COLO829 (cell line): ENCODE measurements at places on chromosomes 16 and 17.

DNA sequence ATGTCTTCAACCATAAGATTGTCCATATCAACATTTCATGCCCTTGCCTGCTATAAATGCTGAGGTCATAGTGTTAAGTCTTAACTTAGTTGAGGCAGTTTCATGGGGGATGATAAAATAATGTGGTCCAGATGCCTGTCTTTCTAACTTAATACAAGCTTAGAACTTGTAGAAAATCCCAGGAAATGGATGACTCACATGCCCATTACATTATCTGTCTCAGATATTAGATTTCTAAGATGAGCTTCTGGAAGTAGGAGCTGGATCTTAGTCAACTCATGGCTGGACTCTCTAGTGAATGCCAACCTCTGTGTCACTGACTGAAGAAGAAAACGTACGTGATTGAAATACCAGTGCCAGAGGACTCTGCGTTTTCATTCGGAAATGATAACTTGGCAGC is 797.5 kb upstream of the EEF2KMT start:
- no peak for DNase-seq

DNA sequence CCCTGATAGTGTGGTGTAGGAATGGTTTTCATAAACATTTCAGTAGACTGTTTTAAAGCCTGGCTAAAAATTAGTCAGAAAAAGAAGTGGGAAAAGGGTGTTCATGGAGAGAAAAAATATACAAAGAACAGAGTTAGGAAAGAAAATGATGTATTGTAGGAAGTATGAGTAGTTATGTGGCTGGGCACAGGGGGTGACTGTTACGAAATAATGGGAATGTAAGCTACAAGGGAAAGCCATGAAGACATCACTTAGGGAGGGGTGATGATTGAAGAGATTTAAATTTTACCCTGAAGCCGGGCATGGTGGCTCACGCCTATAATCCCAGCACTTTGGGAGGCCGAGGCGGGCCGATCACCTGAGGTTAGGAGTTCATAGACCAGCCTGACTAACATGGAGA is 55.3 kb downstream of the NUP88 start:
- DNase-seq = no peak

DNA sequence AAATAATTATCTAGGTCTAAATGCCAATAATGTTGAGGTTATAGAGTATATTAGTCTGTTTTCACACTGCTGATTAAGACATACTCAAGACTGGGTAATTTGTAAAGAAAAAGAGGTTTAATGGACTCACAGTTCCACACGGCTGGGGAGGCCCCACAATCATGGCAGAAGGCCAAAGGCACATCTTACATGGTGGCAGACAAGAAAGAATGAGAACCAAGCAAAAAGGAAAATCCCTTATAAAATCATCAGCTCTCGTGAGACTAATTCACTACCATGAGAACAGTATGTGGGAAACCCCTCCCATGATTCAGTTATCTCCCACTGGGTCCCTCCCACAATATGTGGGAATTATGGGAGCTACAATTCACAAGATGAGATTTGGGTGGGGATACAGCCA is 2.9 kb upstream of the KATNB1 start:
- DNase-seq = no peak

DNA sequence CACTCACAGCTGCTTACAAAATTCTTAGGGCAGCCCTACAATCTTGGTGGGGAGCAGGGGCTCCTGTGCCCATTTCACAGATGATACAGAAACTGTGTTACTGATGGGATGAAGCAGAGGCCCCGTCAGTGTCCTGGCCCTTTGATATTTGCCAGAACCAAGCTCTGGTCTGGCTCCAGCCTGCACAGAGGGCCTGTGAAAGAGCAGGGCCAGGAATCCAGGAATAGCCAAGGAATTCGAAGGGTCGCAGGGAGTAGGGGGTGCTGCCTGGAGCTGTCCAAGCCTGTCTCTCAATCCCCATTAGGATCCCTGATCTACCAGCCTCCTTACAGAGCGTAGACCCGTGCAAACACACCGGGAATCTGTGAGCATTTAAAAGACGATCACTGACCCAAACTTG is 86.3 kb upstream of the RCVRN start:
- no peak for DNase-seq

DNA sequence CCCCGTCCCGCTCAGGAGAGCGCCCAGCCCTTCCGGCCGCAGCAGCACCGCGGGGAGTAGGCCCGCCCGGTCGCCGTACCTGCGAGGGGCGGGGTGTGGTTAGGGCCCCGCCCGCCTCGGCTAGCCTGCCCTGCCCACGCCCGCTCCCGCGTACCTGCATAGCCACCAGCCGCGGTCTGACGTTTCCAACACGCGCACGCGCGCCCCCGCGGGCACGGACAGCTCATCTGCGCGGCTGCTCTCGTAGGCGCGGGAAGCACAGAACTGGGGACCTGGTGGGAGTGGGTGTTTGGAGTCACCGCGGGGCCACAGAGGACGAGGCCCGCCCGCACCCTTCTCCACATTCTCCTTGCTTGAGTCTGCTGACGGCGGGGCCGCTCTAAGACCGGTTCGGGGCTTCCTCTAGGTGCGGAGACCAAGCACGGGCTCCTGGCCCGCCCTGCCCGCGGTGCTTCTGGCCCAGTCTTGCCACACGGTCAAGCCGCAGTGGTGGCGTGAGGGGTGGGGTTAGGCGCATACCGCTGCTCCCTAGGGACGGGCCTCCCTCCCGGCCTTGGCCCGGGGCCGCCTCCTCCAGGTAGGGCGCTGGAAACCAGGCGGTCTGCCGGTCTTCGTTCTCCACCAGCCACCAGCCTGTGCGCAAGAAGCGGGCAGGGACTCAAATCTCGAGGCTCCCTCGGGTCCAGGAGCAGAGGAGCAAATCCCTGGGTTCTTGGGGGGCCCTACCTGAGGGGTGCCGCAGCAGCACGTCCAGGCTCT is 1.8 kb downstream of the NOXO1 start:
- no peak for DNase-seq

- DNase-seq = peak; percentile 32
Observed at GRCh38 chr16:85316321-85316919, 204.1 kb upstream of the CIBAR2 start.

- peak; percentile 75 for DNase-seq
Observed at GRCh38 chr16:68760671-68761275, 23.7 kb downstream of the CDH1 start.

- DNase-seq = no peak
Observed at GRCh38 chr17:67821871-67822367, 3.4 kb upstream of the BPTF start.

- DNase-seq = no peak
Observed at GRCh38 chr17:39196241-39196807, 1.1 kb downstream of the CACNB1 start.

GRCh38 chr16:88472637-88473205 is 19.6 kb downstream of the ZFPM1 start:
- DNase-seq = no peak

GRCh38 chr17:55301521-55302406 is 37.0 kb downstream of the HLF start:
- no peak for DNase-seq

DNA sequence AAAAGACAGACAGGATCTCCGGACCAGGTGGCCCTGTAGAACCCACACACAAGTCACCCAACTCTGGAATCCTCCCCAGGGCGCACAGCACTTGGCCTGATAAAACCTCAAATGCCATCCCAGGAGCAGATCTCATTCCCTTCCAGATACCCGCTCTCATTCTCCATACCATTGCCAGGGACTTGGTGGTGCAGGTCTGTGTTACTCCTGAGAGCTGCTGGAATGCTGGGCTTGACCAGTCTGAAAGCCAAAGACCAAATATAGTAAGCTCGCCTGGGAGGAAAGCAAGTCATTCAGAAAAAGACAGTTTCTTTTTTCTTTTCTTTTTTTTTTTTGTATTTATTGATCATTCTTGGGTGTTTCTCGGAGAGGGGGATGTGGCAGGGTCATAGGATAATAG is 10.7 kb downstream of the MKS1 start:
- no peak for DNase-seq

DNA sequence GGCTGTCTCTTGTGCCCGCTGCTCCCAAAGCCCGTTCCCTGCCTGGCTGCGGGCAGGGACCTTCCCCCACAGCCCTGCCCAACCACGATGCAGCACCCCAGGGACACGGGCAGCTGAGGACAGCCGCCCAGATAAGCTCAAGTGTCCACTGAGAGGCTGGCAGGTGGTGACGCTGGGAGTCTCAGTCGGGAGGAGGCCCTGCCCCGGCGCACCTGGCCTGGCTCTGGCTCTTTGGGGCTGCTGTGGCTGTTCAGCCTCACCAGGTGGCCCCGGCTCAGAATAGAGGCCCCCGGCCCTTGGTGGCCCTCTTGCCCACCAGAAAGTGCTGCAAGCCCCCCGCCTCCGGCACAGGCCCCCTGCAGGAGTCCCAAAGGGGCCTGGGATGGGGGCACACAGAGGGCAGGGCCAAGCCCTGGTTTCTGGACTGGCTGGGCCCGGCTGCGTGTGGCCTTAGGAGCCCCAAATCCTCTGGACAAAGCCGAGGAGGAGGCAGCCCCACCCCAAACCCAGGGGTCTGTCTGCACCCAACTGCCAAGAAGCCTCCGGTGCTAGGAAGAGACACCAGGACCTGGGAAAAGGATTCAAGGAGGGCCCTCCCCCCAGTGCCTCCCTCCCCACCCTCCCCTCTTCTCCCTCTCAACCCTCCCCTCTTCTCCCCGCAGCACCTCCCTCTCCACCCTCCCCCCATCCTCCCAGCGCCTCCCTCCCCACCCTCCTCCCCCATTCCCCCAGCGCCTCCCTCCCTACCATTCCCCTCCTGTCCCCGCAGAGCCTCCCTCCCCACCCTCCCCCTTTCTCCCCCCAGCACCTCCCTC is 5.3 kb downstream of the NTHL1 start:
- no peak for DNase-seq

- DNase-seq = no peak
Observed at GRCh38 chr17:75194879-75195278, 10.6 kb upstream of the NUP85 start.

GRCh38 chr16:89695875-89696669 is 5.4 kb downstream of the SPATA2L start:
- no peak for DNase-seq

DNA sequence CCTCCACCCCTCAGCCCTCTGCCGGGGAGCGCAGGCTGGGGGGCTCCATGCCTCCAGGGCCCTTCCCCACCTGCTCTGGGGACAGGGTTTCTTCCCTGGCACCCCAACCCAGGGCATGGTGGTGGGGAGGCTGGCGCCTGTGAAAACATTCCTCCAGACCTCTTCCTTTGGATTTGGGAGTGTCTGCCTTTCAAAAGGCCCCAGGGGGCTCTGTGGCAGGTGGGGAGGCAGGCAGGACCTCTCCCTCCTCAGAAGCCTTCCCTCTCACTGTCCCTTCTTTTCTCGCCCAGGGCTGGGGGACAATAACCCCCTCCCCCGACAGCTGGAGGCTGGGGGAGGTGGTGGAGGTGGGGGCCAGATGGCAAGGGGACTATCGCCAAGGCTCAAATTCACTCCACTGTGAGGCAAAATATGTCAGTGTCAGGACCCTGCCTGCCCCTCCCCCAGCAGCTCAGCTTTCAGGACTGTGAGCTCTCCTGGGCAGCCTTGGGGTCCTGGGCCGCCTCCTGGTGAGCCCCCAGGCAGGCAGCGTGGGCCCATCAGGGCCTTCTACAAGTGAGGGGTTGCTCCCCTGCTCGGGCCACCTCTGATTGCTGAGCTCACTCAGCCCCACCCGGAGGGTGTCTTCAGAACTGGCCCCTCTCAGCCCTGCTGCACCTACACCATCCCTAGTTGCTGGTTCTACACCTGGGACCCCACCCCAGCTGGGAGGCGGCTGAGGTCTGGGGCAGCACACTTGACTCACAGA is 1.8 kb downstream of the CDH15 start:
- DNase-seq = no peak

- DNase-seq = no peak
Observed at GRCh38 chr17:45908460-45908859, 14.1 kb downstream of the MAPT start.

DNA sequence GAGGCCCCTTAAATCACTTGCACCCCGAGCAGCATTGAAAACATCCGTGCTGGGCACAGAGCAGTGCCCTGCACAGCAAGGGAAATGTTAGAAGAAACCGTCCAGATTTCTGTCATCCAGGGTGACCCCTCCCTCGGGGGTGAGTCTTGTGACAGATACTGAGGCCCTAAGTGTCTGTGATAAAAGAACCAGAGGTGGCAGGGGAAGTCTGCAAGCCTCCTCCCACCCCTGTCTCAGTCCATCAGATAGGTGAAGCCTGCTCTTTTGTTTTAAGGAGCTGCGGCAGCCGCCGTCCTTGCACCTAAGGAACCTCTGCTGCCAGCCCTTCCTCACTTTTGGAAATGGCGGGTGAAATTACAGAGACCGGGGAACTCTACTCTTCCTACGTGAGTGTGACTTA is 845 bp upstream of the NAT9 start:
- peak; percentile 17 for DNase-seq

DNA sequence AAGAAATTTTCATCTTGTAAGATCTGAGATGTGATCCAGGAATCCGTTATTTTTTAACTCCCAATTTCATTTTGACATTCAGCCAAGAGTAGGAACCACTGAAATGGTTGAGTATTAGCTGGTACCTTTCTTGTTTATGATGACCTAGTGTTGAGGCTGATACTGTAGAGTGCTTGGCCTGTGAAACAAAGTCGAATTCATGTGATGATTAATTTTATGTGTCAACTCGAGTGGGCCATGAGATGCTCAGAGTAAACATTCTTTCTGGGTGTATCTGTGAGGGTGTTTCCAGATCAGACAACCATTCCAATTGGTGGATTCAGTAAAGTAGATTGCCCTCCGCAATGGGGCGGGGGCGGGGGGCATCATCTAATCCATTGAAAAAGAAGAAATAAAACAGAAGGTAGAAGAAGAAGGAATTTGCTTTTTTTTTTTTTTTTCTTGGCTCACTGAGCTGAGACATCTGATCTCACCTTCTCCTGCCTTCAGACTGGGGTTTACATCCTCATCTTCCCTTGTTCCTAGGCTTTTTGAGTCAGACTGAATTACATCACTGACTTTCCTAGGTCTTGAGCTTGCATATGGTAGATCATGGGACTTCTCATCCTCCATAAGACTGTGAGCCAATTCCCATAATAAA is 264.6 kb upstream of the KCNJ16 start:
- DNase-seq = no peak

DNA sequence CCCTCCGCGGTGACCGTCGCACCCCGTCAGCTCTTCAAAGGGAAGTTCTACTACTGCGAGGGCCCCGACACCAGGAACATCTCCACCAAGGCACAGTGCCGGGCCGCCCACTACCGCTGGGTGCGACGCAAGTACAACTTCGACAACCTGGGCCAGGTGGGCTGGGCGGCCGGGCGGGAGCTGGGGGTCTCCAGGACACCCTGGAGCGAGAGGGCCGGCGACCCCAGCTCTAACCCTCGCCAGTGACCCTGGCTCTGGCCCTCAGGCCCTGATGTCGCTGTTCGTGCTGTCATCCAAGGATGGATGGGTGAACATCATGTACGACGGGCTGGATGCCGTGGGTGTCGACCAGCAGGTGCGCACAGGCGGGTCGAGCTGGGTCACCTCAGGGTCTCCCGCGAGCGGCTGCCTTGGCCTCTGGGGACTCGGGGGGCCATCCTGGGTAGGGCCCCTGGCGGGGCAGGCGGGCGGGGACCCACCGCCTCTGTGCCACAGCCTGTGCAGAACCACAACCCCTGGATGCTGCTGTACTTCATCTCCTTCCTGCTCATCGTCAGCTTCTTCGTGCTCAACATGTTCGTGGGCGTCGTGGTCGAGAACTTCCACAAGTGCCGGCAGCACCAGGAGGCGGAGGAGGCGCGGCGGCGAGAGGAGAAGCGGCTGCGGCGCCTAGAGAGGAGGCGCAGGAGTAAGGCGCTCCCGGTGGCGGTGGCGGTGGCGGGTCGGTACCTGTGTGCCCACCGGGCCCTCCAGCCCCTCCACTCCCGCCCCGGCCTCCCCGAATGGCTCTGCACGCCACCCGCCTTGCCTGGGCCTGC is 13.4 kb downstream of the TPSG1 start:
- no peak for DNase-seq
